ENCODE measurements at places on chromosomes 5 and 9.

- no peak for DNase-seq
These were observed 308.9 kb downstream of the DTWD2 start for GRCh38 chr5:118679264-118679940.

DNA sequence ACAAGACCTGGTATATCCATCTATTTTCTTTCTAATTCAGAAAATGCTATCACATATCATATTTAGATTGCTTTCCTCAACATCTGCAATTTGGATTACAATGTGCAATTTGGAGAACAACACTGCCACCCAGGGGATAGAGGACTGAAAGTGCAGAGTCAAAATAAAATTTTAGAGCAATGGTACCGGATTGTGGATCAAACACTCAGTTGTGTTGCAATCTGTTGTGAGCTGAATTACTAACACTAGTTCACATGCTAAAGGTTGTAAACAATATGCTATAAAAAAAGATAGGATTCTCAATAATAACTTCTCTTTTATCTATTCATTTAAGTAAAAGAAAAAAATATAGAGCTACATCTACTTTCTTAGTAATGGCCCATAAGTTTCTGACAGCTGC is 11.9 kb upstream of the SRFBP1 start:
- DNase-seq: no peak

- no peak for DNase-seq
These were observed 190.8 kb upstream of the RASA1 start for GRCh38 chr5:87076931-87077330.

DNA sequence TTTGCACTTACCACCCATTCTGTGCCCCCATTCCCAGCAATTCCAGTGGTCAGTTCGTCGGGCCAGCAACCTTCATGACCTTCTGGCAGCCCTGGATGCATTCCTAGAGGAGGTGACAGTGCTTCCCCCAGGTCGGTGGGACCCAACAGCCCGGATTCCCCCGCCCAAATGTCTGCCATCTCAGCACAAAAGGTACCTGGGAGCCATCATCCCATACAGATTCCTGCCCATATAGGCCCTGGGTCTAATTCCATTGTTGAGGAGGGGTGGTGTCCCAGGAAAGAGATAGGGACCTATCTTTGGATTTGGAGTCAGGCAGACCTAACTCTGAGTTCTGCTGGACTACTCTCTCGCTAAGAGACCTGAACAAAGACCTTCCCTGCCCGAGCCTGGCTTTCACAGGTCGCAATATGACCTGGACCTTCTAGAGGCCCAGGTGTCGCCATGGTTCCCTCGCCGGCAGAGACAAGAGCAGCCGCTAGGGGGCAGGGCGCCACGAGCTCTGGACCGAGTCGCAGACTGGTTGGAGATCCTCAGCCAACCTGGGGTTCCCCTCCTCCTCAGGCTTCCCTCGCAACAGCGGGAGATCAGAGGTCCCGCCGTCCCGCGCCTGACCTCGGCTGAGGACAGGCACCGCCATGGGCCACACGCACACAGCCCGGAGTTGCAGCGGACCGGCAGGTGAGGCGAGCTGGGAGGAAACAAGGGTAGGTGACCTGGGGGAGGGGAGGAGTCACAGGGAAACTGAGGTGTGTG is 3.1 kb downstream of the SLC4A9 start:
- DNase-seq: peak; percentile 18

GRCh38 chr9:99040911-99041582 is 63.9 kb upstream of the TGFBR1 start:
- no peak for DNase-seq

GRCh38 chr5:1172670-1173404 is 28.6 kb upstream of the SLC6A19 start:
- no peak for DNase-seq

DNA sequence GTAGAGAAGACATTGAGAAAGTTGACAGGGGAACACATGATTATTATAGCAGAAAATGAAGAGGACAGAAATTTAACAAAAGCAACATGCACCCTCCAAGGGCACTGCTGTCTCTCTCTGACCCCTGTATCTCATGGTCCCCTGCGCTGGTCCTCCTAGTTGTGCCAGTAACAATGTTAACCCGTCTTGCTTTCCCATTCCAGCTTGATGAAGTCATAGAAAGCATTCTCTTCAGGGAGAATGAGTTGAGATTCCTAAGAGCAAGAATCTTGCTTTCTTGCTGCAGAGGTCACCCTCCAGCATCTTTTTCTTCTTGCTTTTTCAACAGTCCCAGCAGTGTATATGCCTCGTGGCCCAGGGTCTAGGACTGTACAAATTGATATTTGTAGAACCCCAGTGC is 279.6 kb upstream of the ADAMTSL1 start:
- DNase-seq: no peak

- DNase-seq: no peak
These were observed 32.8 kb upstream of the TNFAIP8 start for GRCh38 chr5:119322948-119323537.

GRCh38 chr9:89896806-89897340 is 292.1 kb downstream of the GADD45G start:
- no peak for DNase-seq

DNA sequence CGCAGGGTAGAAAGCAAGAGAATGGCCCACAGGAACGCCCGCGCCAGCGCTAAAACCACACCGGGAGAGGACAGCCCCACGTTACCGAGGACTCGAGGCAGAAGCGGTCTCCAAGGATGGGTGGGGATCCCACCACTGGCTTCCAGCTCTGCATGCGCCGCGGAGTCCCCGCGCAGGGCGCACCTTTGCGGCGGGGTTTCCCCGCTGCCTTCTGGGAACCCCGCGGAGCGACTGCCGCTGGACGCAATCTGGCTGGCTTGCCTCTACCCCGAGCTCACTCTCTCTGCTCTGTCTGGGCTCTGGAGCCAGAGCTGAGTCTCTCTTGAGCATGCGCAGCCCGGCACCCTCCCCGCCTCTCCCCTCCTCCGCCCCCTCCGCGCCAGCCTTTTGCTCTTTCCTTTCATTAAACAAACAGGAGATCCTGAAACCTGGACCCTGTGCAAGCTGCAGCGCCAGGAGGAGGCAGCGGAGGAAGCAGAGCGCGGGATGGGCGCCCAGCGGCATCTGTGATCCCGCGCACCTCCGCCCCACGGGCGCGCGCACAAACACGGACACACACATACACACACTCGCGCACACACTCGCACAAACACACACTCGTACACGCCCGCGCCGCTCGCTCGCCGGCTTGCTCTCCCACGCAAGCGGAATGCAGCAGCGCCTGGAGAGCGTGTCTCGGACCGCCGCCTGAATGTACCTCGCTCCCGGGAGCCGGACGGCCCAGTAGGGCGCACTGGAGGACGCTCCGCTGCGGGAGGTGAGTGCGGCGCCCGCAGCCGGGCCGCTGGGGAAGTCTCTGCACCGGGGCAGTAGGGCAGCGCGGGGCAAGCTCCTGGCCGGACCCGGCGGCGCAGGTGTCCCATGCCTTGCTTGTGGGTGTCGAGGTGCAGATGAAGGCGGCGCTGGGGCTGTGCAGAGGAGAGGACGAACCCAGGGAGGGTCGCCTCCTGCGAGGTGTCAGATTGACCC is at the start of gene PLPPR1:
Gene PLPPR1 (plus strand): TSS at position 382 of the 969 bp plus-strand sequence.
- DNase-seq: peak; percentile 7

DNA sequence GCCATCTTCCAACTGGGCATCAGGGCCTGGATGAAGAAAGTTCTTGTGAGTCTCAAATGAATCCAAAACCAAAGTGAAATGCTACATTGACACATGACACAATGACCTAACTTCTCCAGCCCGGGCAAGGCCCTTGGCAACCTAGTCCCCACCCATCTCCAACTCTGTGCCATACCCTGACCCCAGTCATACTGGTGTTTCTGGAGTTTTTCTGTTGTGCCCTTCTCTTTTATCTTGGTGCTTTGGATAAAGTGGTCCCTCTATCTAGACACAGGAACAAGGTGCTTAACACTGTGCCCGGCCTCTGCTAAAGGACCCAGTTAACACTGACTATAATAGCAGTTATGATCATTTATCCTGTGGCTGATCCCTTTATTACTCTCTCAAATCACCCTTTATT is 149.8 kb downstream of the GRIA1 start:
- DNase-seq: no peak

DNA sequence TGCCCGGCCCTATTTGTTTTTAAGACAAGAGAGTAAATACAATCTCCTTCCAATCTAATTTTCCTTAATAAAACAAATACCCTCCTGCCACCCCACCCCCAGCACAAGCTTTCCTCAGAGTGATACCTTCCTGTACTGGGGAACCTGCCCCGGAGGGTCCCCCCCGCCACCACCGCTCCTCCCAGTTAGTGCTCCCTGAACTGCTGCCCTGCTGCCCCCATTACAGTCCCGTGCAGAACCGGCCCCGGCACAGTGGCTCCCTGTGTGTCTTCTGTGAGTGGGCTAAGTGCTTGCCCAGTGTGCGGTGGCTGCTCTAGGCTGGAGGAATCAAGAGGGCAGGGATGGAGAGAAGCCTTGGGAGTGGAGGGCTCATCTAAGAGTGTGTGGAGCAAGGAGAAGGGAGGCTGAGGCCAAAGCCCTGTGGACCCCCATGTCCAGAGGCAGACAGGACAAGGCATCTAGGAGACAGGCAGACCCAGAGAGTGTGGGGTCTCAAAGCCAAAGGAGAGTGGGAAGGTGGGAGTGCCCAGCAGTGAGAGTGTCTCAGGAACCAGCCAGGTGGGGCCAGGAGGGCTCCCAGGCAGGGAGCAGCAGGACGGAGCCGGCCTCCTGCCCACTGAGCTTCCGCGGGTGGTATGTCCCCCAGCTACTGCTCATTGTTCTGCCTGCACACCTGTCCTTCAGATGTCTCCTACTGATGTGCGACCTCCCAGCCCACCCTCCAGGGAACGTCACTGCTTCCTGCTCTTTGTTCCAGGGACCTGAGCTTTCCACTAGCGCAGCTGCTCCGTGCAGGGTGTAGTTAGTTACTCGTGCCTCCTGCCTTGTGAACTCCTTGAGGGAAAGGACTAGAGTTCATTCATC is 129.0 kb downstream of the DAB2IP start:
- DNase-seq: no peak

GRCh38 chr5:151180291-151180690 is 22.7 kb upstream of the ANXA6 start:
- no peak for DNase-seq

- no peak for DNase-seq
These were observed 94.1 kb upstream of the ITGA2 start for GRCh38 chr5:52895075-52895474.

DNA sequence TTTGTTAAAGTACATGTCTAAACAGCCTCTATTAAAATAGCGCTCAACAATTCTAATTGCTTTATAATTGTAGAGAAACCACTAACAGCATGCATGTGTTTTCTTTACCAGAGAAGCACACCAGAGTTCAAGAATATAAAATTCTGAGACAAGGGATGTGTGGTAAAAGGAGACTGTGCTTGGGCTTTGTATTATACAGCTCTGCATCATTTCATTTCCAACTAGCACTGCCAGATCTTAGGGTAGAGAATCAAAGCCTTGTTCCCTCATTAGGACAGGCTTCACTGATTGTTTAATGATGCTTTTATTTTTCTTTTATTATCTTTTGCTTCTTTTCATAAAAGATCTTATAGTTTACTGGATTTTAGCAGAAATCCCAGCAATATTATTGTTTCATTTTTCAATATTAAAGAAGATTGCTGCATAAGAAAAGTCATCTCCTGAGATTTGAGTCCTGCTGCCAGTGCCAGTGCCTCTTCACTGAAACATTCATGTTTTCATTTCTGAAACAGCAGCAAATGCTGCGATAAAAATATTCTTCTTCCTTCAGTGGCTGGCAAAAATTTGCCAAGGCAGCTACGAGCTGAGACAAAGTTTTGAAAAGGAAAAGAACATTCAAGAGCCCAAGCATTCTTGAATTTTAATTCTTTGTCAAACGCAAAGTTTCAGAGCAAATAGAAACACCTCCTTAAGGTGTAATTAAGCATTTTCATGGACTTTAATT is 491.0 kb upstream of the PIK3R1 start:
- DNase-seq: no peak

DNA sequence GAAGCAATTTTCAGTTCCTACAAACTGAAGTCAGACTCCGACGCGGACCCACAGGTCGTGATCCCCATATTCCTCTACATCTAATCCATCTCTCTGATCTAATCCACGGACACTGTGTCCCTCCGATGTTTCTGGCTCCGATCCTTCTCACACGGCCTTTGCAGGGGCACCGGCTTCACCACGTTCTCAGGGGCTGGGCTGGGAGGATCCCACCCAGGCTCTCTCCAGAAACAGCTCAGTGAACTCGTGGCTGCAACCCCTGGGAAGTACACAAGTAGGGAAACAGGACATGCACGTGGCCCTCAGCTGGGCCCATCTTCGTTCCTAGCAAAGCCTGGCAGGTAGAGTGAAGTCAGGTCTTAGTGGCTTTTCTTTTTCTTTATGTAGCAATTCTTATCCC is 49.1 kb upstream of the OLFM1 start:
- no peak for DNase-seq

DNA sequence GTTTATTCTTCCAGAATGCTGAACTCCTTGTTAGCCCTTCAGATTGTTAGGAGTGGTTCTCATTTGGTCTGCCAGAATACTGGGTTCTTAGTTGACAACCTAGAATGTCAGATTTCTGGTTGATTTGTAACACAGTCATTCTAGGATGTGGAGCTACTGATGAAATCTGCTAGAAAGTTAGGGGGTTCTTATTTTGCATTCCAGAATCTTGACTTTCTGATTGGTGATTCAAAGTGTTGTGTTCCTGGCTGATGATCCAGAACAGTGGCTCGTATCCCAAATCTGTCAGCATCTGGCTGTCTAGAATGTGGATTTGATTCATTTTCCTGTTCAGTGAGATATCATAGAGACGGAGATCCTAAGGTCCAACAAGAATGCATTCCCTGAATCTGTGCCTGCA is 21.9 kb downstream of the PTGS1 start:
- DNase-seq: no peak

DNA sequence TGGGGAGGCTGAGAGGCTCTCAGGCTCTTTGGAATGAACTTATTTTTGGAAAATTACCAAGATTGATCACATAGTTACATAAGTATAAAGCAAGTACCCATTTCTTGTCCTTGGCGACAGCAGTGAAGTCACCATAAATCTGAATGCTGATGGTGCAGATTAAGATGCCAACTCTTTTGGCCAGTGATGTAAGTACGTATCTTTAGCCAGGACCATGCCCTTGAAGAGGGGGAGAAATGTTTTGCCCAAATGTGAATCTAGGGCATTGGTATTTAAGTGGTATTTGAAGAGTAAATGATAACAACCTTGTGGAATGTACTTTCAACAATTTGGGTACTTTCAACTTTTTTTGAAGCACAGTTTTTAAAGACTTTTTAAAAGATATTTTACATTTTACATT is 68.2 kb upstream of the RAD23B start:
- DNase-seq: no peak

GRCh38 chr5:129935626-129936025 is 31.4 kb downstream of the CHSY3 start:
- no peak for DNase-seq

DNA sequence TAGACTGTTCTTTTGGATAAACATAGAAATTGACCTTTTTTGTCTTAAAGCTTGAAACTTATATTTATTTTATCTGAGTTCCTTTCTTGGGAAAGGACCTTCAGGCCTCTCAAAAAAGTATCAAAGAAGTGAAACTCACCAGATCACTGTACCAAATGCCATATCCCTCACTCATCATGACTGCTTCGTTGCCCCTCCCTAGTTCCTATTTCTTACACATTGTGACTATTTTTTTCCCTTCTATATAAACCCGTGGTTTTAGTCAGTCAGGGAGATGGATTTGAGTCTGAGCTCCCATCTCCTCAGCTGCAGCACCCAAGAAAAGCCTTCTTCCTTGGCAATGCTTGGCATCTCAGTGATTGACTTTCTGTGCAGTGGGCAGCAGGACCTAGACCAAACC is 129.4 kb downstream of the LPAR1 start:
- DNase-seq: no peak
